ENCODE measurements at places on chromosomes 5 and 9.

DNA sequence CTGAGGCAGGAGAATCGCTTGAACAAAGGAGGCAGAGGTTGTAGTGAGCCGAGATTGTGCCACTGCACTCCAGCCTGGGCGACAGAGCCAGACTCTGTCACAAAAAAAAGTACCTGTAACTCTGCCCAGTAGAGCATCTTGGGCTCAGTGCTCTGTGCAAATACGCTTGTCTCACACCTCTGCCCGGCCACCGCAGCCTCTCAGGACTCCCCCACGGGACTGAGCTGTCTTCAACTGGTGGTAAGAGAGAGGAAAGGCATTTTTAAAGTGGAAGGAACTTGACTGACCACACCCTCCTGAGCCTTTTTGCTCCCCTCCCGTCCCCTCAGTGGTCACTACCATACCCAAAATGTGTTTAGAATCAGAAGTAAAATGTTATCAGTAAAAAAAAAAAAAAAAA lies 174.3 kb upstream of the PIK3R1 start:
- peak; percentile 9 for DNase-seq

GRCh38 chr5:91219091-91219802 lies 163.9 kb downstream of the ARRDC3 start:
- DNase-seq: peak; percentile 53

- DNase-seq: no peak
These were observed 33.7 kb upstream of the FCN1 start for GRCh38 chr9:134951461-134951860.

DNA sequence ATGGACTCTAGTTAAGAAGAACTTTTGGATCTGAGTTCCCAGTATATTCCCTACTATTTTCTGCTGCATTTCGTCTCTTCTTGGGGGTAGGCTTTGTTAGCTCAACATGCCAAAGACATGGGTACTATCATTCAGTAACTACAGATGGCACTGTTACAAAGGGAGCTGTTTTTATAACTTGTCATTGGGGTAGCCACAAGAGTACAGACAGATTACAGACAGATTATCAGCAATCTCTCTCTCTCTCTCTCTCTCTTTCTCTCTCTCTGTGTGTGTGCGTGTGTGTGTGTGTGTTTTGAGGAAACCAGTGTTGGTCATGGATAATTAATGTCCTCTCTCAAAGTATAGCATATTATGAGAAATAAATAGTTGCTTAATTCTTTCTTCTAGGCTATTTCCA lies 116.1 kb downstream of the WDR70 start:
- peak; percentile 39 for DNase-seq

Measured in KBM-7 (cell line).